K562 (cell line): ENCODE measurements at places on chromosomes 3 and 15. TPM values are rescaled to one million over a fixed set of nuclear protein-coding genes. Genes with fewer than 3 reads are reported as not detected.

DNA sequence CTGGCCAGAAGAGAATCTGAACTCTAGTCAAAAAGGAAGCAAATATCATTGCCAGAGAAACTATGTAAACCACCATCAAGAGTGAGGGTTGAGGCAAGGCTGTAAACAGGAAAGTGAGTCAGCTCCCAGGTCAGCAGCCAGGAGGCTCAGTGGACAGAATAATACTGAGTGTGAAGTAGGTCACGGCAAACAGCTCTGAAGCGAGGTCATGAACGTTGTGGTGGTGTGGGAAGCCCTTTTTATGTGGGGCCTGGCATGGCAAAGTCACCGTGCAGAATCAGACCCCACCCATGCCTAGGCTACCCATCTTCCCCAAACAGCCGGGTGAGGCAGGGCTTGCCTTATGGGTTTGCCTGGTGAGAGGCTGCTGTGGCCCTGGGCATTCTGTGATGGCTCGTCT, 43.9 kb downstream of the THBS1 start:
- H3K27me3 ChIP-seq: no peaks in the 10 kb centered on the region; the same call in 1 of the 3 replicates
- H3K27ac ChIP-seq: no peak overlapping the region
- no peak for DNase-seq
- no peaks in the 10 kb centered on the region for H3K4me1 ChIP-seq
- no peaks in the 10 kb centered on the region for H3K36me3 ChIP-seq

DNA sequence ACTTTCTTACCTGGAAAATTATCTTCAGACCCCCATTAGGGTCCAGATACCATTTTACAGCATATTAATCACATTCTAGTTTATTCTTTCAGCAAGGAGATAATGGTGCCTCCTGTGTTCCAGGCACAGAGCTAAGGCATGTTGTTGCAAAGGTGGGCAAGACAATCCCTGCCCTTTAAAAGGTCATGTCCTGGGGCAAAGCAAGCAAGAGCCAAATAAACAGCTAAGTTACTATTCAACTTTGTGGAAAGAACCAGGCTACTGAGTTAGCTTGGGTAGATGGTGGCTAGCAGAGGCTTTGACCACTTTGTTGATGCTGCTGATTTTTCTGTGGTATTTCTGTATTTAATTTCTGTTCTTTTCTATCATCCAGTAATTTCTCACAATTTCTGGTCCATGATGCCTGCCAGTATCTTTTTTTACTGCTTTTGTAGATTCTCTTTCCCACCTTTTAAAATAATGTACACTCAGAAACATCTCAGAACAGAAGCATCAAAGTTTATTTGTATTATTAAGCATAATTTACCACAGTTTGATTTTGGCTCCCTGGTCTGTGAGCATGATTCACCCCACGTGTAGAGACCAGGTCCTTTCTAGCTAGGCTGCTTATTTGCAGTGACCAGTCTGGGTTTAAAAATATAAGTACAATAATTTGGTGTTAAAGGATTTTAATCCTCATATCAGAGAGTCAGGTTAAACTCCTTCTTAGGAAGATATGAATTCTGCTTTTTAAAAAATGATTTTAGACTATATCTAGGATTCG, 71.5 kb downstream of the LRRC28 start:
- H3K36me3 ChIP-seq: no peaks in the 10 kb centered on the region
- no peak overlapping the region for H3K4me3 ChIP-seq
- no peaks in the 10 kb centered on the region for H3K4me1 ChIP-seq
- no peak for DNase-seq
- no peaks in the 10 kb centered on the region for H3K27me3 ChIP-seq

- no peaks in the 10 kb centered on the region for H3K4me1 ChIP-seq
- no peaks in the 10 kb centered on the region for H3K27me3 ChIP-seq
- no peak for DNase-seq
Observed at GRCh38 chr3:22835041-22835440, 368.1 kb upstream of the UBE2E2 start.

DNA sequence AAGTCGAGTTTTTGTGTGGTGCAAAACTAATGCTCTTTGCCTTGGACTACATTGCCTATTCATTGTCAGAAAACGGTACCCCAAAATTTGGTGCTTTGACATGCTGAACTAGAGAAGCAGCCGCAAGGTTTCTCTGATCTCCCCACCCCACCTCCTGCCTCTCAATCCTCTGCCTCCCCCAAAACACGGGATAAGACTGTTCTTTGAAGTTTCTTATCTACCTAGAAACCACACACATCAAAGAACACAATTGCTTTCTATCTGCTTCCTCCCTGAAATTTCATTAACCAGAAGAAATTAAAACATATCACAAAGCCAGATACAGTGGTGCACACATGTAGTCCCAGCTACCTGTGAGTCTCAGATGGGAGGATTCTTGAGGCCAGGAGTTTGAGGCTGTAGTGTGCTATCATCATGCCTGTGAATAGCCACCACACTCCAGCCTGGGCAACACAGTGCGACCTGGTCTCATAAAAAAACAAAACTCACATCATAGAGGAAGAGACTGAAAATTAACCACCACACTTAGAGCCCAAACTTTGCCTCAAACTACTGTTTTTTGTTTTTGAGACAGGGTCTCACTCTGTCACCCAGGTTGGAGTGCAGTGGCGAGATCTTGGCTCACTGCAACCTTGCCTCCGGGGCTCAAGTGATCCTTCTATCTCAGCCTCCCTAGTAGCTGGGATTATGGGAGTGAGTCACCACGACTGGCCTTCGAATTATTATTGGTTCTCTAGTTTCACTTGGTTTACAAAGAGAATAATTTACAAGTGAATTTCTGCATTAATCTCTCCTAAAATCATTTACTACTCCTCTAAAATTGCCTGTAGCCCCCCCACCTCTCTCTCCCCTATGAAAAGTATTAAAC, 2.7 kb upstream of the PCNP start:
- peaks cover 20% of the 10 kb centered on the region; the same call in 1 of the 3 replicates for H3K36me3 ChIP-seq
- no peak overlapping the region for H3K4me3 ChIP-seq
- DNase-seq: no peak
- no peaks in the 10 kb centered on the region for H3K27me3 ChIP-seq
- H3K27ac ChIP-seq: no peak overlapping the region; the same call in 2 of the 3 replicates
- peaks cover 18% of the 10 kb centered on the region for H3K4me1 ChIP-seq

GRCh38 chr3:186270701-186271100, 91.3 kb downstream of the DGKG start:
- H3K4me3 ChIP-seq: no peak overlapping the region
- no peak overlapping the region for H3K27ac ChIP-seq
- DNase-seq: no peak
- H3K36me3 ChIP-seq: no peaks in the 10 kb centered on the region

DNA sequence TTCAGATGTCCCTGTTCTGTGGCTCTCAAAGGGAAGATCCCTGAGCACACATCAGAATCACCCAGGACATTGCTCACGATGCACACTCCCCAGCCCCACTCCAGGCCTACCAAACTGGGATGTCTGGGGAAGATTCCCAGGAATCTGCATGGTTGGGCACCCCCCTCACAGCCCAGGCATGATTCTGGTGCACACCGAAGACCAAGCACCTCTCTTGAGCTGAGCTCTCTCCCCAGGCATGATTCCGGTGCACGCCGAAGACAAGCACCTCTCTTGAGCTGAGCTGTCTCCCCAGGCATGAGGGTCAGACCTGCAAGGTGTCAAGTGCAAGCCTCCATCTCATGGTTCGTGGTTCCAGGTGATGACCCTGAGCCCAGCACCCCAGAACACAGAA, 112.2 kb upstream of the MEF2A start:
- no peak overlapping the region for H3K4me3 ChIP-seq
- peaks cover 58% of the 10 kb centered on the region for H3K27me3 ChIP-seq
- DNase-seq: no peak
- H3K4me1 ChIP-seq: peaks cover 7% of the 10 kb centered on the region; the same call in 1 of the 2 replicates

- no peak overlapping the region for H3K4me3 ChIP-seq
- DNase-seq: no peak
- peaks cover 3% of the 10 kb centered on the region; the same call in 2 of the 3 replicates for H3K27me3 ChIP-seq
- H3K36me3 ChIP-seq: no peaks in the 10 kb centered on the region
- no peak overlapping the region for H3K27ac ChIP-seq
- H3K4me1 ChIP-seq: no peaks in the 10 kb centered on the region
Observed at GRCh38 chr15:51322621-51323296, 15.6 kb downstream of the CYP19A1 start.

DNA sequence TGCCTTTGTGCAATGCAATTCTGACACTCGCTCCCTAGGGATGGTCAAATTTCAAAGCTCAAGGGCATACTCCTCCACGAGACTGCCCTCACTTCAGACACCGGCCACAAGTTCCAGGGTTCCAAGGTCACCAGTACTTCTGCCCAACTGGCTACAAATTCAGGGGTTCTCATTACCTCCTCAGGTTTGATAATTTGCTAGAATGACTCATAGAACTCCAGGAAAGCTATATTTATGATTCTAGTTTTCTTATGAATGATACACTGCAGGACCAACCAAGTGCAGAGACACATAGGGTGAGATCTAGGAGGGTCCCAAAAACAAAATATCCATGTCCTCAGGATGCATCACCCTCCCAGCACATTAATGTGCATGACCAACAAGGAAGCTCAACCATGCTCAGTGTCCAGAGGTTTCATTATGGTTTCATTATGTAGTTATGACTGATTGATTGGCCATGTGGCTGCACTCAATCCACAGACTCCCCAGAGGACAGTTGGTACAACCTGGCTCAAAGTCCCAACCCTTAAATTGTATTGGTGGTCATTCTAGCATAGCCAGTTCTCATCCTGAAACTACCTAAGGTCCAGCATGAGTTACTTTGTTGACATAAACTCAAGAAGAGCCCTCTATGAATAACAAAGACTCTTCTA, 170.4 kb upstream of the LRRN1 start:
- no peaks in the 10 kb centered on the region for H3K4me1 ChIP-seq
- no peaks in the 10 kb centered on the region for H3K36me3 ChIP-seq
- no peaks in the 10 kb centered on the region for H3K27me3 ChIP-seq
- no peak overlapping the region for H3K4me3 ChIP-seq

GRCh38 chr15:63020759-63021430, 21.7 kb upstream of the TPM1 start:
- H3K27me3 ChIP-seq: peaks cover 16% of the 10 kb centered on the region
- no peak overlapping the region for H3K27ac ChIP-seq
- H3K36me3 ChIP-seq: no peaks in the 10 kb centered on the region
- H3K4me3 ChIP-seq: no peak overlapping the region

DNA sequence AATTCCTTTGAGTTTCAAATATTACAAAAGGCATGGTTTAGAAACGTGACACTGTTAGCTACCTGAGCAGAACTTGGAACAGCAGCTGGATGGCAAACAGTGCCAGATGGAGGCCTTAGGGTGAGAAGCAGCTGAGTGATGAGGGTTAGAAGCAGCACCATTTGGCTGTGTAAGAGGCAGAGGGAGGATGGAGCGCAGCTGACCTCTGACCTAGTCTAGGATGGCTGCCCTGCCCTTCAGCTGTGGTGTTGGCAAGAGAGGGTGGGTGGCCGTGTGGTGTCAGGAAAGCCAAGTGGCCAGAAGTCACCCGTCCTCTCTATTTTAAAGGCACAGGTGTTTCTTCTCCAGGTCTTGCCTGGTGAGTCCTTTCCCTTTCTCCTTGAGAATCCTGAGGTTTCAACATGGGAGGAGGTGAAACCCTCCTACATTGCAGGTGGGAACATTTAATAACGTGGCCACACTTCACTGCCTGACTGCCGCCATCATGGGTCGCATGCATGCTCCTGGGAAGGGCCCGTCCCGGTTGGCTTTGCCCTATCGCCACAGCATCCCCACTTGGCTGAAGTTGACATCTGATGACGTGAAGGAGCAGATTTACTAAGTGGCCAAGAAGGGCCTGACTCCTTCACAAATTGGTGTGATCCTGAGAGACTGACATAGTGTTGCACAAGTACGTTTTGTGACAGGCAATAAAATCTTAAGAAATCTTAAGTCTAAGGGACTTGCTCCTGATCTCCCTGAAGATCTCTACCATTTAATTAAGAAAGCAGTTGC, 17.6 kb downstream of the BCL2L10 start:
- no peak overlapping the region for H3K4me3 ChIP-seq
- no peak for DNase-seq
- no peaks in the 10 kb centered on the region for H3K36me3 ChIP-seq
- H3K27ac ChIP-seq: no peak overlapping the region

- H3K27me3 ChIP-seq: no peaks in the 10 kb centered on the region
- H3K4me3 ChIP-seq: no peak overlapping the region
- H3K36me3 ChIP-seq: no peaks in the 10 kb centered on the region
Observed at GRCh38 chr3:21789730-21790129, 38.7 kb upstream of the ZNF385D start.

GRCh38 chr3:58965865-58966264, 84.0 kb downstream of the CFAP20DC start:
- DNase-seq: no peak
- H3K27me3 ChIP-seq: no peaks in the 10 kb centered on the region
- H3K4me1 ChIP-seq: no peaks in the 10 kb centered on the region
- H3K36me3 ChIP-seq: no peaks in the 10 kb centered on the region
- no peak overlapping the region for H3K4me3 ChIP-seq

DNA sequence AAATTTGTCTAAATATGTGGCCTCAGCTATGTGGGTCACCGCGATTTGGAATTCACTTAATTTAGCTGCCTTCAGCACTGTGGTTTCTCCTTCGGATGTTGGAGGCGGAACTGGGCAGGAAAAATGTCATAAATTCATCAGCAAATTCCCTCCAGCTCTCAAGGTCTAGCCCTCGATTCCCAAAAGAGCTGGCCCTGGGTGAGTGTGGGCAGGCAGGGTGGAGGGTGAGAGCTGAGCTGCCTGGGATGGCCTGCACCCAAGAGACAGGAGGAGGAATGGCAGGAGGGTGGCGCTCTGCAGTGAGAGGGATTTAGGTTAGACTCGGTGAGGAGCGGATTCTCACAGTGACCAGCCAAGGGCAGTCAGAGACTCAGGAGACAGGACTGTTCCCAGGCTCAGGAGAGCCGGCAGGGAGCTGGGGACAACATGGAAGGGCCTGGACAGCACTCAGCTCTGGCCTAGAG, 57.1 kb downstream of the FEM1B start:
- no peak overlapping the region for H3K27ac ChIP-seq
- H3K4me3 ChIP-seq: no peak overlapping the region
- DNase-seq: no peak
- H3K27me3 ChIP-seq: peaks cover 35% of the 10 kb centered on the region
- H3K36me3 ChIP-seq: no peaks in the 10 kb centered on the region
- no peaks in the 10 kb centered on the region; the same call in 1 of the 2 replicates for H3K4me1 ChIP-seq

- no peak for DNase-seq
- H3K27me3 ChIP-seq: no peaks in the 10 kb centered on the region; the same call in 1 of the 2 replicates
- H3K4me1 ChIP-seq: no peaks in the 10 kb centered on the region
- H3K36me3 ChIP-seq: no peaks in the 10 kb centered on the region
- no peak overlapping the region for H3K27ac ChIP-seq
Observed at GRCh38 chr3:127964816-127965215, 49.8 kb downstream of the KBTBD12 start.

PLIN1 gene
- total RNA-seq: not detected in 2 replicates

ARL6 gene
- 0.98 and 1.6 TPM in 2 replicates for total RNA-seq

LRRC2 gene
- not detected in 2 replicates for total RNA-seq
